ENCODE measurements at places on chromosomes 2 and 18. TPM values are rescaled to one million over a fixed set of nuclear protein-coding genes. Genes with fewer than 3 reads are reported as not detected.

Gene IL36RN
- total RNA-seq = not detected

Gene GTF3C2
- total RNA-seq = 54.9 TPM

Gene ANKRD29
- total RNA-seq = 14.7 TPM

Gene CD302
- 7.8 TPM for total RNA-seq

Gene TUBA3E
- total RNA-seq = not detected

Gene SKOR2
- total RNA-seq = not detected

Gene REG3A
- not detected for total RNA-seq

Gene TRIM43
- total RNA-seq = not detected

Gene LHCGR
- total RNA-seq = not detected

Gene UPP2
- not detected for total RNA-seq

Gene DPY30
- 37.3 TPM for total RNA-seq

Gene HK2
- total RNA-seq = 21.3 TPM

Gene CENPA
- total RNA-seq = 16.0 TPM

Gene RAD51AP2
- not detected for total RNA-seq
